ENCODE measurements at places on chromosomes 5 and 9.

GRCh38 chr9:137082925-137083290 lies 3.9 kb upstream of the MAN1B1 start:
- peaks cover 36% of the 10 kb centered on the region for H3K4me1 ChIP-seq
- DNase-seq = no peak
- H3K27me3 ChIP-seq = no peaks in the 10 kb centered on the region
- peaks cover 5% of the 10 kb centered on the region for H3K36me3 ChIP-seq
- H3K27ac ChIP-seq = no peak overlapping the region

GRCh38 chr9:86275962-86276361 lies 6.4 kb downstream of the ISCA1 start:
- H3K36me3 ChIP-seq = peaks cover 49% of the 10 kb centered on the region
- no peaks in the 10 kb centered on the region for H3K27me3 ChIP-seq
- H3K4me1 ChIP-seq = peaks cover 35% of the 10 kb centered on the region
- no peak overlapping the region for H3K4me3 ChIP-seq
- no peak overlapping the region for H3K27ac ChIP-seq

GRCh38 chr5:138482638-138483037 lies 17.4 kb downstream of the EGR1 start:
- no peak overlapping the region for H3K27ac ChIP-seq
- H3K4me1 ChIP-seq = peaks cover 2% of the 10 kb centered on the region
- H3K27me3 ChIP-seq = peaks cover 11% of the 10 kb centered on the region
- no peaks in the 10 kb centered on the region for H3K36me3 ChIP-seq
- no peak overlapping the region for H3K4me3 ChIP-seq
- no peak for DNase-seq

- no peaks in the 10 kb centered on the region for H3K36me3 ChIP-seq
- H3K27me3 ChIP-seq = peaks cover 1% of the 10 kb centered on the region
- H3K27ac ChIP-seq = no peak overlapping the region
- H3K4me1 ChIP-seq = peaks cover under 1% of the 10 kb centered on the region
Measured at GRCh38 chr9:27189426-27189825, 80.4 kb downstream of the TEK start.

DNA sequence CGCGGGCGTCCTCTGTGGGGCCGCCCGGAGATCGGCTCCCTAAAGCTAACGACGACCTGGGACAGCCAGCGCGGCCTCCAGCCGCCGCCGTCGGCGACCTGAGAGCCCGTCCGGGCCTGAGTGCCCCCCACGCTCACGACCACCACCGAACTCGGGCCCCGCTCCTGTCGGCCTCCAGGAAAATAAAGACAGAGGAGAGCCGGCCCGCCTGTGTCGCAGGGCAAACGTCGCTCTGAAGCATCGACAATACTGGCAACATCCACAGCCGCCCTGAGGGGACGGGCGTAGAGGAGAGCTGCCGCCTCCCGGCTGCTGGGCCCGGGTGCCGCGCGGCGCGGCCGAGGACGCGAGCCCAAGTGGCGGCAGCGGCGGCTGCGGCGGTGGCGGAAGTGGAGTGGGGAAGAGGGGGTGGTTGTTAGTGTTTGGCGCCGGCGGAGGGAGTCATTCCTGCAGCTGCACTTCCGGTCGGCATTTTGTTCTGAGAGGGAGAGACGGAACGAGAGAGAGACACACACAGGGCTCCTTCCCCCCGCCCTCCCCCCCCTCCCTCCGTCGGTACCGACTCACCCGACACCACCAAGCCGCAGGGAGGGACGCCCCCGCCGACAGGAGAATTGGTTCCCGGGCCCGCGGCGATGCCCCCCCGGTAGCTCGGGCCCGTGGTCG lies at the start of gene NIPBL:
Gene NIPBL, plus strand, starts transcription at position 471 of the 666 bp plus-strand sequence. CDS start 76,928 bp downstream, outside the sequence.
- H3K4me3 ChIP-seq = peak within 1 kb of the TSS; percentile 89
- H3K36me3 ChIP-seq = peaks cover 9% of the 10 kb centered on the region
- peaks cover 52% of the 10 kb centered on the region for H3K4me1 ChIP-seq
- DNase-seq = peak; percentile 88

- no peaks in the 10 kb centered on the region for H3K4me1 ChIP-seq
- no peak overlapping the region for H3K27ac ChIP-seq
- H3K4me3 ChIP-seq = no peak overlapping the region
- H3K36me3 ChIP-seq = no peaks in the 10 kb centered on the region
Measured at GRCh38 chr5:130427222-130427955, 523.1 kb downstream of the CHSY3 start.

DNA sequence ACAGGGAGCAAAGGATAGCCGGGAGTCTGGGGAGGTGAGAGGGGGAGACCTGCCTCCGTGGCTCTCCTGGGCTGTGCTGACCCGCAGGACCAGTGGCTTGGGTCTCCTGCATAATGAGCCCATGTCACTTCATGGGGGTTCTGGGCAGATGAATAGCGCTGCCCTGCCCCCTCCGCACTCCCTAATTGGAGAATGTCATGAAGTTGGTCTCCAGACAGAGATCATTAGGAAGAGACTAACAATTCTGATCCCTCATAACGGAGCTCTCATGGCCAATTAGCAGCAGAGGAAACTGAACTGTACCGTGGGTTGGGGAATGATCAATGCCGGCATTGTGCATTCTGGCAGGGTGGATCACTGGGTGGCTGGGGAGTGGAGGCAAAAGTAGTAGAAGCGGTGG lies 186.1 kb downstream of the FSTL4 start:
- peaks cover 10% of the 10 kb centered on the region for H3K4me1 ChIP-seq
- no peak overlapping the region for H3K4me3 ChIP-seq
- no peak for DNase-seq
- H3K27me3 ChIP-seq = peaks cover 18% of the 10 kb centered on the region

DNA sequence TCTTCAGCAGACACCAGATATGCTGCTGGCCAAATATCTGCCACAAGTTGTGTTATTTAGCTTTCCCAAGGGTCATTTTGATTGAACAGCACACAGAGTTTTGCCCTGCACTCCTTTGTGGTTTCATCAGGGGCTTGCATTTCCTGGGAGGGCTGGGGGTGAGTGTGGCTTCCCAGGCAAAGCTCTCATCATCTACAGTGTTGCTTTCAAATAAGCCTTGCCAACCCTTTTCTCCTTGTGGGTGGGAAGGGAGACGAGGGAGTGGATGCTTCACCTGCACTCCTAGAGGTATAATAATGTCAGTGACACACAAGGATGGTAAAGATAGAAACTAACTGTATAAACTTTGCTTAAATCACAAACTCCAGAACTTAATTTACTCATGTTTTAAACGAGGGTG lies 107.0 kb downstream of the MARCHF11 start:
- DNase-seq = no peak
- H3K27me3 ChIP-seq = no peaks in the 10 kb centered on the region
- H3K4me1 ChIP-seq = no peaks in the 10 kb centered on the region

DNA sequence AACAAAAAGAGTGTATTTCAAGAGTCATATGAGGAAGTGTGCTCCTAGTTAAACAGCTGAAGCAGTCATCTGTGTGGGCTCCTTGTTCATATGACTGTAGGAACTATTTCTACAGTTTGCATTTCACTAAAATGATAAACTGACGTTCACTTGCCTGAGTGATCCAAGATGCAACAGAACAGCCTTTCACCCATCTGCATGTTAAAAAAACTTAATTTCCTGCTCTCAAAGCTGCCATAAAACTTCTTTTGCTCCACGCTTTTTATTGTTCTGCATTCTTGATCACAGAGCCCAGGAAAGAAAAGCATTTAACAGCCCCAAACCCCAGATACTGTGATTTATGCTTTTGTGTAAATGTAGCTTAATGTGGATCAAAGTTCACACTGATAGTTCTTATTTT lies 43.9 kb downstream of the ZNF608 start:
- H3K4me1 ChIP-seq = peaks cover 14% of the 10 kb centered on the region
- H3K27ac ChIP-seq = no peak overlapping the region
- H3K27me3 ChIP-seq = no peaks in the 10 kb centered on the region
- H3K36me3 ChIP-seq = no peaks in the 10 kb centered on the region

- no peak overlapping the region for H3K4me3 ChIP-seq
- no peak overlapping the region for H3K27ac ChIP-seq
- no peaks in the 10 kb centered on the region for H3K36me3 ChIP-seq
- DNase-seq = no peak
- peaks cover 5% of the 10 kb centered on the region for H3K4me1 ChIP-seq
Measured at GRCh38 chr5:89276566-89277305, 393.8 kb upstream of the MEF2C start.

DNA sequence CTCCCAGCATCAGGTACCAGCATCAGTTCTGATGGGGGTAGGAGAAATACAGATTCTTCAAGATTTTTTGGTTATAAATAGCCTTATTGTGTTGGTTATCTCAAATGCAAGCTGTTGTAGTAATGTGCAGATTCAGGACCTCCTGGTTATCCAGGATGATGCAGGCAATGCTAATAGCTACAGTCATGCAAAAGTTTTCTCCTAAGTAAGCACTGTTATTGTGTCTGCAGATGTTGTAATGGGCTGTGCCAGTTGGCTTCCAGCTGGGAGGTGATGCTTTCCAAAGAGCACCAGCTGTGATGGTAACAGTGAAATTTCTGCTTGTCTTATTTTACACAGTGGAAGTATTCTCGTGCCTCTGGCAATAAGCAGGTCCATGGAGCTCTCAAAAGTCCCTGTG lies 719.2 kb upstream of the CTNND2 start:
- DNase-seq = no peak
- H3K4me1 ChIP-seq = no peaks in the 10 kb centered on the region
- H3K4me3 ChIP-seq = no peak overlapping the region

GRCh38 chr9:93911801-93912554 lies 43.2 kb downstream of the BARX1 start:
- no peak for DNase-seq
- no peaks in the 10 kb centered on the region for H3K36me3 ChIP-seq
- no peak overlapping the region for H3K4me3 ChIP-seq

GRCh38 chr5:17440766-17441165 lies 57.3 kb upstream of the TAF11L2 start:
- peaks cover 1% of the 10 kb centered on the region for H3K27me3 ChIP-seq
- no peaks in the 10 kb centered on the region for H3K36me3 ChIP-seq
- no peak overlapping the region for H3K27ac ChIP-seq
- H3K4me1 ChIP-seq = peaks cover 6% of the 10 kb centered on the region
- DNase-seq = no peak
- H3K4me3 ChIP-seq = no peak overlapping the region

GRCh38 chr5:170633235-170634081 lies 129.6 kb downstream of the KCNIP1 start:
- peaks cover 13% of the 10 kb centered on the region for H3K4me1 ChIP-seq
- peaks cover 10% of the 10 kb centered on the region for H3K27me3 ChIP-seq
- no peak overlapping the region for H3K27ac ChIP-seq
- H3K4me3 ChIP-seq = peak overlapping the region; percentile 77
- DNase-seq = no peak

- DNase-seq = no peak
- no peaks in the 10 kb centered on the region for H3K4me1 ChIP-seq
Measured at GRCh38 chr9:97459326-97459725, 42.1 kb upstream of the TMOD1 start.

GRCh38 chr5:124592891-124593290 lies 153.5 kb downstream of the ZNF608 start:
- peaks cover 5% of the 10 kb centered on the region for H3K27me3 ChIP-seq
- H3K36me3 ChIP-seq = no peaks in the 10 kb centered on the region
- peaks cover 5% of the 10 kb centered on the region for H3K4me1 ChIP-seq
- no peak overlapping the region for H3K27ac ChIP-seq

DNA sequence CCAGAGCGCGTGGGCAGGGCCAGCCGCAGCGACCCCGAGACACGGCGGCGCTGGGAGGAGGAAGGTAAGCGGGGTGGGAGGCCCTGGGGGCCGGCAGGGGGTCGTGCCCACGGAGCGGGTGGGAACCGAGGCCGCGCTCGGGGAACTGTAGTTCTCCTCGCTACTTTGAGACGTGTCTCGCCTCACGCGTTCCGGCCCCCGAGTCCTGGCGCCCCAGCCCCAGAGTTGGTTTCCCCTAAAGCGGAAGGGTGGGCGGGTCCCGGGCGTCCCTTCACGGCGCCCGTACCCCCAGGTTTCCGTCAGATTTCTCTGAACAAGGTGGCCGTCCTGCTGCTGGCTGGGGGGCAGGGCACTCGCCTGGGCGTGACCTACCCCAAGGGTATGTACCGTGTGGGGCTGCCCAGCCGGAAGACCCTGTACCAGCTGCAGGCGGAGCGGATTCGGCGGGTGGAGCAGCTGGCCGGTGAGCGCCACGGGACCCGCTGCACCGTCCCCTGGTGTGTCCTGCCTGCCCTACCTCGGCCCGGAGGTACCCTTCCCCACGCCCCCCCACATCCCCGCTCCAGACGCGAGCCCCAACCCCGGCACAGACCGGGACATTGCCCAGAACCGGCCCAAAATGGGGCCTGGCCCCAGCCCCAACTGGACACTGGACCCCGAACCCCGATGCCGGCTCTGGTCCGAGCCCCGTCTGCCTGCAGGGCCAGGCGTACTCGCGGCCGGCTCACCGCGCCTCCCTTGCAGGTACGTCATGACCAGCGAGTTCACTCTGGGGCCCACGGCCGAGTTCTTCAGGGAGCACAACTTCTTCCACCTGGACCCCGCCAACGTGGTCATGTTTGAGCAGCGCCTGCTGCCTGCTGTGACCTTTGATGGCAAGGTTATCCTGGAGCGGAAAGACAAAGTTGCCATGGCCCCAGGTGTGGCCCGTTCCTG lies 709 bp downstream of the UAP1L1 start:
- H3K36me3 ChIP-seq = peaks cover 3% of the 10 kb centered on the region
- no peaks in the 10 kb centered on the region for H3K27me3 ChIP-seq
- peak overlapping the region; percentile 35 for H3K27ac ChIP-seq
- H3K4me1 ChIP-seq = peaks cover 7% of the 10 kb centered on the region
- DNase-seq = peak; percentile 67
